NCI-H1417 (cell line): ENCODE measurements at places on chromosomes 7 and 10.

GRCh38 chr7:41817386-41817785, 114.5 kb upstream of the INHBA start:
- DNase-seq, result no peak

DNA sequence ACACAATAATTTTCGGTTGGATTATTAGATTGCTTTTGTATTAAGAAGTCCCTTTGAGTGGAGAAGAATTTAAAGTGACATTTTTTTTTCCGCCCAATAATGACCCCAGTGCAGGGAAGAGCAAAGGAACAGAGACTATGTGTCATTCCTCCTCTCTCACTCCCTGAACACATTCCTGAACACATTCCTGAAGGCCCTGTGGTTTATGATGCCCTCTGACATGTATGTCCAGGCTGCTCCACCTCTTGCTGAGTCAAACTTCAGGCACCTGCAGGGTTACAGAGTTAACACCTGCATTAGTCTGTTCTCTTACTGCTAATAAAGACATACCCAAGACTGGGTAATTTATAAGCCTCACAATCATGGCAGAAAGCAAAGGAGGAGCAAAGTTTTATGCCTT, 704.0 kb upstream of the LRRN3 start:
- no peak for DNase-seq

DNA sequence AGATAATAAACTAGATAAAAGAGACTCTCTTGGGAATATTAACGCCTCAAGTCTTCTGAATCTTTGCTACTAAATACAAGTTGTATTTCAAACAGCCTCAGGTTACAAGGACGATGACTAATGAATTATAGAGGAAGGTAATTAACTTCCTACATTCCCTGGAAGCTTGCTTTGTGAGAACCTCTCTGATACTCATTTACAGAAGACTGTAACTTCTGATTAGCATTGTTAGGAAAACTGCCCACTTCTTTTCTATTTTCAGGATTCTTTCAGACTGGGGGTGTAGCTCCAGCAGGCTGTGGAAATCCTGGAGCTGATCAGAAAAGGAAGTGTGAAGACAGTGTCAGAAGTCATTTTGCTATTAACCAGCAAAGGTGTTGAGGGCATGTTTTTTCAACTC, 316.7 kb upstream of the NPSR1 start:
- no peak for DNase-seq

GRCh38 chr10:119575506-119575905, 21.3 kb downstream of the TIAL1 start:
- DNase-seq, result no peak

DNA sequence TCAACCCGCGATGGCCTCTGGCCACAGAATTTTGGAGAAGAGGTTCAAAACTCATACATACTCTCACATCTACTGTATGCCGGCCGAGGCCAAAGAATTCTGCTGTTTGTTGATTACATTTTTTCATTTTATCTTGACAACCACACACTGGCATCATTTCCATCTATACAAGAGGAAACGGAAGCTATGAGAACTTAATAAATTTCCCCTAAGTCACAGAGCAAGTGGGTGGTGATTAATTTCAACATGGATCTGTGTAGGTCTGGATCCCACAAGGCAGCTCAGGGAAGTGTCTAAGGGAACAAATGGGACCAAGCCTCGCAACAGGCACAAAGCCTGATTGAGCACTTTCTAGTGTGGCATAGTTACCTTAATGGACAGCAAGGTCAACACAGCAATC, 18.0 kb downstream of the ELMO1 start:
- DNase-seq, result no peak

DNA sequence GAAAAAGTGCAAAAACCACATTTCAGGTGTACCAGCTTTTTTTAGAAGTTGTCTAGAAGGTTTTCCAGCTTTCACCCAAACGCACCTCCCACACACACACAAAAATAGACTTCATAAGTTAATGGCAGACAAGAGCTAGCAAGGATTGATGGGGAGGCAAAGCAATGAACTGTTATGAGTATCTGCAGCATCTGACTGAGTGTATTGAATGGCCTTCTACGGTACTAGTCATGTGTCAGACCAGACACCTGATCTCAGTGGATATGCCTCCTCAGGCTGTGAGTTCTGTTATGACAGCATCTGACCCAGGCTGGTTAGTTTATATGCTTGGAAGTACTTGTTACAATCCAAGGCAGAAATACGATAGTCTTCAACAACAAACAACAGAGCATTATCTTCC, 406.1 kb upstream of the AUTS2 start:
- DNase-seq, result no peak

GRCh38 chr10:71235808-71236207, 23.4 kb downstream of the UNC5B start:
- no peak for DNase-seq

DNA sequence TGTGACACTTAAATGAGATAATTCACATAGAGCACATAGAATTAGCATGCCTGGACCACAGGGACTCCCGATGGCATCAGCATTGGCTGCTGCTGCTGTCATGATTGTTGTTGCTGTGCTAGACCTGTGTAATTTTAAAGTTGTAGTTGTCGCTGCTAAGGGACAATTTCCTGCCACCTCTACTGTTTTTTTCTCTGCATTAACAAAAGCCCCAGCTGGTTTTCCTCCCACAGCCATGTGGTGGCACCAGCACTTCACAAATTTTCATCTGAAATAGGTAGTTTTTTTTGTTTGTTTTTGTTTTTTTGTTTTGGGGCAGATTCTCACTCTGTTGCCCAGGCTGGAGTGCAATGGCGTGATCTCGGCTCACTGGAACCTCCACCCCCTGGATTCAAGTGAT, 25.4 kb upstream of the PRXL2A start:
- DNase-seq, result no peak

DNA sequence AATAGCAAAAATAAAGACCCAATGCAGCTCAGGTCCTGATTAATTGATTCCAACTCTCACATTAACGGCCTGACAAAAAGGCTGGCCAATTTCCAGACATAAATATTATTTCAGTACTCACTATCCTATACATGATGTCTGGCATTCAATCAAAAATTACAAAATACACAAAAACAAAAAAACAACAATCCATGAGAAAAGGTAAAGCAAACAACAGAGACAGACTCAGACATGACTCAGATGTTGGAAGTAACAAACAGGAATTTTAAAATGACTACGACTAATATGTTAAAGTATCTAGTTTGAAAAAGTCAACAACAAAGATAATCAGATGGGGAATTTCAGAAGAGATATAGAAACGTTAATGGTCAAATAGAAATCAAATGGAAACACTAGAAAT, 152.8 kb downstream of the AMPH start:
- DNase-seq, result no peak

DNA sequence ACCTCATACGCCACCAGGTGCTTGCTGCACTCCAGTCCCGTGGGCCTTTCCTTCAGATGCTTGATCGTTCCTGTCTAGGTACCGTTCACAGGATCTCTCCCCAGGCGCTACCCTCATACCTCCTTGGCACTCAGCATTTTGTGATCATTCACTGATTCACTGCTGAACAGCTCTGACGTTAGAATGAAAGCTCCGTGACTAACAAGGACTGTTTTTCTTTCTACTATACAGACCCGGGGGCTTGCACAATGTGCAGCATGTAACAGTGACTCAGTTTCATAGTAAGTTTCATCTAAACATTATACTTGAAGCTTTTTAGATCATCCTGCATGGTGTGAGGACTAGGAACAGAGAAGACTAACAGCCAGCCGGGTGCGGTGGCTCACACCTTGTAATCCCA, 20.6 kb downstream of the KIN start:
- no peak for DNase-seq

GRCh38 chr10:73812657-73813056, 1.3 kb upstream of the NDST2 start:
- no peak for DNase-seq

DNA sequence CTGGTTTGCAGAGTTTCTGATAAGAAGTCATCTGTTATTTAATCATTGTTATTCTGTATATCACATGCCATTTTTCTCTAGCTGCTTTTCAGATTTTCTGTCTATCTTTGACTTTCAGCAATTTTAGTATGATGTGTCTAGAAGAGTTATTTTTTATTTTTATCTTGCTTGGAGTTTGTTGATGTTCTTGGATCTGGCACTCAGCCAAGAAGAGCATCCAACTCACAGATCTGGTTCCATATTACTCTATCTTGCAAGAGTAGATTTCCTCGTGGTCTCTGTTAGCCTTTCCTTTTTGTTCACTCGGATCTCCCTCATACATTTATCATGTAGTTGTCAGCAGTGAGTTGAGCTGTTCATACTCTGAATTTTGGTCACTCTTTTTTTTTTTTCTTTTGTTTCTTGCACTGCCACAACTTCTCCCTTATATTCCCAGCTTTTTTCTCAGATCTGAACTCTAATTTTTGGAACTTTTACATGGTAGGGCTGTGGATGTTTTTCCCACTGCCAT, 54.8 kb upstream of the CALCR start:
- peak; percentile 15 for DNase-seq

- DNase-seq, result no peak
These were observed 1005.6 kb downstream of the LRMDA start for GRCh38 chr10:76436981-76437380.

DNA sequence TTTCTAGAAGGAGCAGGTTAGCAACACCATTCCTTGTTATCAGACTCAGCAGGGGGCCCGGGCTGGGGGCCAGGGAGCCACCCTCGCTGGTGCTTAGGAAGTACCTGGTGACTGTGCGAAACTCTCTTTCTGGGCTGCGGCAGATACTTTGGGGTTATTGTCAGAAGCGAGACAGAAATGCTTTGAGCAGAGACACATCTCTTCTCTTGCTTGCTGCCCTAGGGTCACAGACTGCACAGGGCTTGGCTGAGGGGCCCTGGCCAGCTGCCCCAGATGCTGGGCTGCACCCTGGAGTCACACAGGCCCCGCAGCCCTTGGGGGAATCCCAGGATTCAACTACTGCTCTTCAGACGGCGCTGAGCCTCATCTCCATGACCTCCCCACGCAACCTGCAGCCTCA, 91.9 kb downstream of the WDFY4 start:
- no peak for DNase-seq

- DNase-seq, result no peak
These were observed 239.5 kb upstream of the PLXNA4 start for GRCh38 chr7:132815696-132816311.

DNA sequence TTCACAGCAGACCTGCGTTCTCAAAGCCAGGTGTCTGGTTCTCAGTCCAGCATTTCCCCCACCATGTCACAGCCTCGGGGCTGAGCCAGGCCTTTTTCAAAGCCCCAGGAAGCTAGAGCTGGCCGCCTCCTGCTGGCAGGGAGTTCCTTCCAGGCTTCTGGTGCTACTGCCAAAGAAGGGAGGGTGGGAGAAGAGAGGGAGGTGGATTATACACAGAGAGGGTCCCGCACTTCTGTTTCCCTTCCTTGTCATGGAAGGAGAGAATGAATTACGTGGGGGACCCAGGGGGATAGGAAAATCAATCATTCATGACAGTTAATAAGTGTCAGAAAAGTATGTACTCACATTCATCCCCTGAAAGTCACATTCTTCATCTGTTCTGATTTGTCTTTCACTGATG, 600 bp upstream of the LGI1 start:
- no peak for DNase-seq

GRCh38 chr10:23869548-23869947, 339.4 kb upstream of the KIAA1217 start:
- DNase-seq, result no peak

GRCh38 chr7:90587766-90588165, 8.4 kb upstream of the CDK14 start:
- DNase-seq, result no peak

DNA sequence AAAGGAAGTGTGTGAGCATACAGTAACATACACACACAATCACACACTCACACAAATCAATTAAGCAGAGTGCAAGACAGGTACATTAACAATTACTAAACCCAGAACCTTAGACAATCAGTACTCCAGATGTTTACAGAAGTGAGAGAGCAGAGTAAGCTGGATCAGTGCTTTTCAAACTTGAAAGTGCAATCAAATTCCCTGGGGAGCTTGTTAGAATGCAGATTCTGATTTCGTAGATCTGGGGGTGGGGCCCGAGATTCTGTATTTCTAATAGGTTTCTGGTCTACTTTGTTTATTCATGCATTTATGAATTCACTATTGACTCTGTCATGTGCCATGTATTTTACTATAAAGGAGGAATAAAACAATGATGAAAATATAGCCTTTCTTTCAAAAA, 179.6 kb upstream of the PHYHIPL start:
- DNase-seq, result no peak

- DNase-seq, result peak; percentile 83
These were observed 50.4 kb downstream of the CPEB3 start for GRCh38 chr10:92240289-92241157.

- DNase-seq, result no peak
These were observed 91.5 kb downstream of the ABCA13 start for GRCh38 chr7:48262606-48263310.

- no peak for DNase-seq
These were observed 72.7 kb upstream of the NUPR2 start for GRCh38 chr7:56188823-56189346.

DNA sequence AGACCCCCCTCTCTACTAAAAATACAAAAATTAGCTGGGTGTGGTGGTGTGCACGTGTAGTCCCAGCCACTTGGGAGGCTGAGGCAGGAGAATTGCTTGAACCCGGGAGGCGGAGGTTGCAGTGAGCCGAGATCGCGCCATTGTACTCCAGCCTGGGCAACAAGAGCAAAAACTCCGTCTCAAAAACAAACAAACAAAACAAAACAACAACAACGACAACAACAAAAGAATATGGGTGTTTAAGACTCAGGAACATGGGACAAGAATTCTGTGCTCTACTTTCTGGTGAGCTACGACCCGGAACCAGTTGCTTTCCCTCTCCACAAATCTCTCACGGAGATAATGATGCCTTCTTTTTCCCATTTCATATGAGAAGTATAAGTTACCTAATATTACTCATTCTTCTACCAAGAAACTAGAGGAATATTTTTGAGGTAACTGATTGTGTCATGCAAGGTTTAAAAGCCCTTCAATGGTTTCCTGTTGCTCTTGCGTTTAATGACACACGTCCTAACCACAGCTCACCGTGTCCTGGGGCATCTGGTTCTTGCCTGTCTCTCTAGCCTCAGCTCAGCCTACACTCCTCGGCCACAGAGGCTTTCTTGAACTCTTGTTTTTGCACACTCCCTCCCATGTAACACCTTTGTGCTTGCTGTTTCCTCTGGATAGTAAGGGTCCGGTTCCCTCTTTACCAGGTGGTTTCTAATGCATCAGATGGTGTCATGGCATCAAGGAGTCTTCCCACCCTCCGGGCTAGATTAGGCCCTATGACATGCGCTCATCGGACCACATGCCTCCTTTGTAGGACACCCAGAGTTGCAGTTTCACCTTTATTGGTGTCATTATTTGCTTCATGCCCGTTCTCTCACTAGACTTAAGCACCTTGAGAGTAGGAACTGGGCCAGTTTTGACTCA, 67.5 kb downstream of the PFKFB3 start:
- no peak for DNase-seq

DNA sequence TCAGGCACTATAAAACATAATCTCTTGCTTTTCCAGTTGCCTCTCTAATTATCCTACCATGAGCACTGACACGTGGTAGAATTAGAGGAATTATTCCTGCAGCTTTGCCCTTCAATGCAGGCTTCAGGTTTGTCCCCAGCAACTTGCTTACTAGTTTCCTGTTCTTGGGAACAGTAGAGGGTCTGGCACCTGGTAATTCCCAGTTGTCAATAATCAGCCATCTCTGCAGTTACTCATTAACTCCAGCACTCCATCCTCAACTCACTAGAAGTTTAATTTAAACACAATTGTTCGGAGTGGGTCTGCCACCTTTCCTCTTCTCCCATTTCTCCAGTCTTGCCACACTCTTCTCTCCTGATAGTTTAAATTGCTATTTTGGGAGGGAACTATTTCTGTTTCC, 324.3 kb upstream of the KIAA1217 start:
- no peak for DNase-seq

- no peak for DNase-seq
These were observed 320.8 kb upstream of the NRP1 start for GRCh38 chr10:33655165-33655815.

- no peak for DNase-seq
These were observed 231.9 kb upstream of the GRM3 start for GRCh38 chr7:86411814-86412213.
